Thoracic aorta (tissue), 2 donors: ENCODE measurements at places on chromosomes 11 and 22.

GRCh38 chr11:96132437-96132836 lies 208.5 kb upstream of the MTMR2 start:
- DNase-seq: no peak
- H3K27ac ChIP-seq: no peak overlapping the region
- H3K27me3 ChIP-seq: no peaks in the 10 kb centered on the region
- H3K36me3 ChIP-seq: no peaks in the 10 kb centered on the region

DNA sequence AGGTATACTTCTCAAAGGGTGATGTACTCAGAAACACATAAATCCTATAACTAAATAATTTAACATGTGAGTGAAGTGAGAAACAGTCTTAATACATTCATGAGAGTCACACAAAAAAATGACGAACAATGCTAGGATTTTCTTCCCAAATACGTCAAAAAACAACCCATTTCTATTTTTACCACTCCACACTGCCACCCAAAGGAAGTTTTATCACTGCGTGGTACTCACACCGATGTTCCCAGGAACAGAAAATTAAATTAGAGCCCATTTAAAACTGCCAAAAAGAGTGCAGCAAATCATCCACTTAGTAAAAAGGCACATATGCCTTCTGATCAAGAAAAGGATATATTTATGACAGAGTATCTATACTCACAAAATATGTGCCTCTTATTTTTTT lies 710.9 kb upstream of the FAT3 start:
- no peaks in the 10 kb centered on the region for H3K36me3 ChIP-seq
- no peak overlapping the region for H3K27ac ChIP-seq
- DNase-seq: no peak
- H3K27me3 ChIP-seq: no peaks in the 10 kb centered on the region
- no peaks in the 10 kb centered on the region for H3K4me1 ChIP-seq

DNA sequence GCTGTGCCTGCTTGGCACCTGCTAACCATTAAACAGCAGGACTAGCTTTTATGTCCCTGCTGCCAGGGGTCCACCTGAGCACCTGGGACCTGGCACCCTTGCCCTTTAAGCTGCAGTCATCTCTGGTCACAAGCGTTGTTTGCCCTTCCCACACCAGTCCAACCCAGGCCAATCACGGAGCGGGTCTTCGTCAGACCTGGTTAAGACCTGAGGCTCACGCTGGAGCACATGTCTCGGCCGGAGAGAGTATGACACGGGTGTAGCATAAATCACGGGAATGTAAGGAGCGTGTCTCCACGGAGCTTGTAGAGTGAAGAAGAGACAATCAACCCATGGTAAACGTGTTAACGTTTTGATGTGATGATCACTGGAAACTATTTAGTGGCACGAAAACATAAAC lies 847.3 kb downstream of the BRD1 start:
- no peak for DNase-seq
- no peaks in the 10 kb centered on the region for H3K27me3 ChIP-seq
- no peaks in the 10 kb centered on the region for H3K4me1 ChIP-seq
- no peak overlapping the region for H3K27ac ChIP-seq
- no peaks in the 10 kb centered on the region for H3K36me3 ChIP-seq

GRCh38 chr11:28346209-28346608 lies 238.0 kb downstream of the METTL15 start:
- no peak overlapping the region for H3K27ac ChIP-seq
- H3K36me3 ChIP-seq: no peaks in the 10 kb centered on the region
- no peaks in the 10 kb centered on the region for H3K27me3 ChIP-seq
- DNase-seq: no peak
- no peak overlapping the region for H3K4me3 ChIP-seq

GRCh38 chr22:48240148-48240934 lies 1477.9 kb downstream of the TBC1D22A start:
- H3K4me3 ChIP-seq: no peak overlapping the region
- H3K27ac ChIP-seq: no peak overlapping the region
- DNase-seq: no peak
- no peaks in the 10 kb centered on the region for H3K27me3 ChIP-seq

GRCh38 chr11:1259561-1259960 lies 36.7 kb downstream of the MUC5B start:
- no peak overlapping the region for H3K4me3 ChIP-seq
- no peaks in the 10 kb centered on the region for H3K27me3 ChIP-seq
